ENCODE measurements at places on chromosomes 16 and 17.
A peak's percentile ranks its signal among the peaks of the same experiment; 100 is the strongest.

- no peak for DNase-seq
Measured at GRCh38 chr17:69450918-69451317, 36.4 kb downstream of the MAP2K6 start.

GRCh38 chr17:55931446-55931845 lies 180.6 kb downstream of the PCTP start:
- no peak for DNase-seq

GRCh38 chr16:30075503-30076275 lies at the start of gene PPP4C:
PPP4C (plus strand) TSS chr16:30075994; CDS start chr16:30076378, 384 bp downstream.
- DNase-seq, result peak; percentile 96

DNA sequence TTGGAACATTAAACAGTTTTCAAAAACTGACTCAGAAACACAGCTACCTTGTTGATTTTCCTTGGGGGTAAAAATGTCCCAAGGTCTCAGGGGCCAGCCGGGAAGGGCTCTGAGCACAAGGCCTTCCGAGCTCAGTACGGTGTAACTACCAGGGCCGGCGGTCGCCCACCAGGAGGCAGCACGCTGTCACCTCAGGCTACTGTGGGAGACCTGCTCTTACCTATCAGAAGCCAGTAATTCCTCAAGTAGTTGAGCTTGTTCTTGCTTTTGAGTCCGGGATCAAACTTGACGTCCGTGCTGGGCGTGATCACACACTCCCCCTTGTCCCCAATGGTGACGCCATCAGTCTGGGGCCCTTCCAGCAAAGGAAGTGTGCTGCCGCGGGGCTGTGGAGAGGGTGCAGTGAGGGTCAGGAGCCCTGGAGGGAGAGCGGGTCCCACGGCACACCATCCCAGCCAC lies 43.4 kb upstream of the ICAM2 start:
- DNase-seq, result peak; percentile 82

DNA sequence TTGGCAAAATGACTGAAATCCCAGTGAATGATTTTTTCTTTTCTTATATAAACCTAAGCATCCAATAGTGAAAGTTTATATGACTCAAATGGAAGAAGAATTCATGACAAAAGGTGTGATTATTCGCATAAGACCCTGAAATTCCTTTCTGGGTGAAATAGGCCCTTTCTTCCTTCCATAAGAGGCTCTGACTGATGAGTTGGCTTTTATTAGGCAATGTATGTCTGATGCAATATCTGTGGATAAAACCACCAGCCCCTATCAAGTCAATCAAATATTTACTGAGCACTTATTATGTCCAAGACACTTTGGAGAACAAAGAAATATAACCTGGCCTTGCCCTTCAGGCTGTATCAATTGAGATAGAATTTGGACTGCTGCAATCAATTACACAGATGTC lies 316.6 kb downstream of the CDH13 start:
- DNase-seq, result no peak

DNA sequence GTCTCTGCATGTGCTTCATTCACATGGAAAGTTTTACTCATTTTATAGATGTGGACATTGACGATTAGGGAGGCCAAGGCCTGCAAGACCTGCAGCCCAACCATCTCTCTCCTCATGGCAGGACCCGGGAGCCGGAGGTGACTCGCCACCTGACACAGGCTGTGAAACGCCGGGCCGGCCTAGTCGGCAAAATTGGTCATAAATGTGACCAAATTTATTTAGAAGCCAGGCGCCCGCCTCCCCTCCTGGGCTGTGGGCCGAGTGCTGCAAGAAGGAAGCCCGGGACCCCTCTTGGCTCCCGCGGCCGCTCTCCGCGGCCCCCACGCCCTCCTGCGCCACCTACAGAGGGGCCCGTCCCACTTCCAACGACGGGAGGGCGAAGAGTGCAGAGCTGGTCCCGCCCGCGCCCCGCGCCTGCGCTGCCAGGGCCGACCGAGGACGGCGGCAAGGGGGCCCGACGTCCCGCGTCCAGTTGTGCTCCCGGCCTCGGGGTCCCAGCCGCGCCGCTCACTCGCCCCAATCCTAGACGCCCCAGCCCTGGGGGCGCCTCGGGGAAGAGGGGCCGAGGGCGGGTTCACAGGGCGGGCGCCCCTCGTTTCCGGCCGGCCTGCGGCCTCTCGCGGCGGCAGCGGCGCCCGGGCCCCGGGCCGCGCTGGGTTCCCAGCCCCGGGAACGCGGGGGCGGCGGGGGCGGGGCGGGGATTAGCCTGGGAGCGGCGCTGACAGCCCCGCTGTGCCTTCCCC lies 47.5 kb downstream of the WNT3 start:
- DNase-seq, result peak; percentile 71

- no peak for DNase-seq
Measured at GRCh38 chr17:60481604-60482003, 44.4 kb downstream of the APPBP2 start.

DNA sequence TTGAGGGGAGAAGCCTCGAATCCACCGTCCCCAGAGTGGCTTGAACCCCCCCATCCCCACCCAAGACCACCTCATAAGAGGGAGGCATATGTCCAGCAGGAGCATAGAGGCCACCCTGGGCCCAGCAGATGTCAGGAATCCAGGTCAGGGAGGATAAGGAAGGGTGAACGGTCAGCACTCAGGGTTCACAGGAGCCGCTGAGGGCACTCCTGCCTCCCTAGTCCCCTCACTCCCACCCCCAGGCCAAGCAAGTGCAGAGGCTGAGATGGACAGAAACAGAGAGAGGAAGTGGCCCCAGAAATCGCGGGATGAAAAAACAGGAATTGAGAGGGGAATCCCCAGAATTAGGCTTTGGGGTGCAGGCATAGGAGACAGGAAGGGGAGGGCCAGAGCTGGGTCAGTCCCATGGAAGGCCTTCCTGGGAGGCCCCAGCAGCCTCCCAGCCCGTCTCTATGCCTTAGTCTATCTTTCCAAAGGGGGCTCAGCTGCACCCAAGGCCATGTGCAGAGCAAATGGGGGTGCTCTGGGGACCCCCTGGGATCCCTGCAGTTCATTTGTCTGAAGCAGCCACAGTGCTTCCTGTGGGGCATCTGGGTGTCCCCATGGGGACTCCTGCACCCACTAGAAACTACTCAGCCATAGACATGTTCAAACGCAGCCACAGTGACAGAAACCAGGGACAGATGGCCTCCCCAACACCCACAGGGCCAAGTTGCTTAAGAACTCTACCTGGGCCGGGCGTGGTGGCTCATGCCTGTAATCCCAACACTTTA lies 1.7 kb downstream of the CMTM3 start:
- no peak for DNase-seq

DNA sequence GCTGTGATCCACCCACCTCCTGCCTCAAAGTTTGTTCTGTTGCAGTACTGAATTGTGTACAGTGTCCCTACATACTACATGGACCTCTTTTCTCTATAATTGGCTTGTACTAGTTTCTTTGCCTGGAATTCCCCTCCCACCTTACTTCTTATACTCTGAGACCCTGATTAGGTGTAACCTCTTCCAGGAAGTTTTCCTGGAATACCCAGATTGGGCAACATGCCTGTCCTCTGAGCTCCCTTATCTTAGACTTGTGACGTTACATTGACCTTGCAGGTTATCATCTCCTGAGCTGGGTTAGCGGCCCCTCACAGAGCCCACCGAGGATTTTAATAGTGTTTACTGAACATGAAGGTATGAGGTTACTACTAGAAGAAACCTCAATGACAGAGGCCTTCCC lies 237.0 kb downstream of the ZNF423 start:
- no peak for DNase-seq

DNA sequence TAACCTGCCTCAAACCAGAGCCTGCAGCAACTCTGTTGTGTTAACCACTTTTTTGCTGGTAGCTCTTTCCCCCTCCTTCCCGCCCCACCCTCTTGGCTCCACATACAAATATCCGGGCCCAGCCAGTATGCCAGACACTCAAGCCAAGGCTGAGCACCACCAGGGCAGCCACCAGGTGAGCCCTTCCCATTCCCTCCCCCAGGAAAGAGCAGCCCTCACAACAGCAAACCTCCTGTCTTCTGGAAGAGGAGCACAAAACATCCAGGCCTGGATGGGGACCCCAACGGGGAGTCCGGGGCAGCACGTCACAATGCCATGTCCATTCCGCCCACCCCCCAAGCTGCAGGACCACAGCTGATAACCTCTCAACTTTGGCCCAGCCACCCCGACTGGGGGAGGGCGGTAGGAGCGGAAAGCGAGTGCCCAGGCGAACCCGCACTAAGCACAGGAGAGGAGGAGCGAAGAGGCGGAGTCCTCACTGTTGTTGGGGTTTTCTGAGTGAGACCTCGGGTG lies 757 bp downstream of the ORMDL3 start:
- DNase-seq, result peak; percentile 87

DNA sequence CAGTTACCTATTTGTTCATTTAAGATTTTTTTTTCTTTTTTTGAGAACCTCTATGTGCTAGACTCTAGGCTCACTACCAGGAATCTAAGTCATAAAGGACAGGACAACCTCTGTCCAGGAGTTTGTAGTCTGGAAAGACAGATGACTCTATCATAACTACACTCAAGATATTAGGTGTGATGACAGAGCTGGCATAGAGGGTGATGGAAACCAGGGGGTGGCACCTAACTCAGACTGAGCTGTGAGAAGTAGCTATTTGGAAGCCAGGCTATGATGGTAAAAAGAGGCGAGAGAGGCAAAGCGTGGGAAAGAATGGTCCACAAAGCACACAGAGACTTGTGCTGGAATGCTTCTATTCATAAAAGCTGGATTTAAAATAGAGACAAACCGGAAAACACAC lies 372.3 kb downstream of the SEC14L1 start:
- DNase-seq, result no peak

- DNase-seq, result no peak
Measured at GRCh38 chr16:85101956-85102630, 10.2 kb downstream of the CIBAR2 start.

DNA sequence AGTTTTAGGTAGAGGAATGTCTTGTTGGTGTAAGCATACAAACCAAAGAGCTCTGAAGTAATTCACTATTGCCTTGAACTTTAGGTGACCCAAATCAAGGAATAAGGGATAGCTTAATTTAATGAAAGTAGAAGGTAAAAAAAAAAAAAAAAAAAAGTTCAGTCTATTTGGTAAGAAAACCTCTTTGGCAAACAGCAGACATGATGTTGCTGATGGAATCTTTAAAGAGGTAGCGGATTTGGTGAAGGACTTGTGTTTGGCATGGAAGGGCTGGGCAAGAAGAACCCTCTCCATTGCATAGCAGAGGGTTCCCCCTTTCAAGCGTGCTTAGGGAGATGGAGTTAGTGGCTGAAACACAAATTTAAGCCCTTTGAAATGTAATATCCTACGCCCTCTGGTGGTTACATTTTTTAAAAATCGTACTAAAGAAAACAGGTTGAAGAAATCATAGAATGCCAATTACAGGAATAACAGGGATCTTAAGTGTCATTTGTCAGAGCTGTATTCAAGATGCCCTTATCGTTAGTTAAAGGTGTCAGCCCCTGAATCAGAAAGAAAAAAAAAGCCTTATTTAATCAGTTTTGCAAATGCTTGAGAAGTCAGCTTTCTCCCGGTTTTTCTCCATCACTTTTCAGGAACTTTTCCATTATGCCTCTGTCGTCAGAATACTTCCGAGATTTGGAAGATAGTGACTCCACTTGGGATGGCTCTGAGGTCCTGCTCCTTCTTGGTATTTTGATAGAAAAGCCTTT lies 383.1 kb downstream of the KCNJ2 start:
- DNase-seq, result no peak

DNA sequence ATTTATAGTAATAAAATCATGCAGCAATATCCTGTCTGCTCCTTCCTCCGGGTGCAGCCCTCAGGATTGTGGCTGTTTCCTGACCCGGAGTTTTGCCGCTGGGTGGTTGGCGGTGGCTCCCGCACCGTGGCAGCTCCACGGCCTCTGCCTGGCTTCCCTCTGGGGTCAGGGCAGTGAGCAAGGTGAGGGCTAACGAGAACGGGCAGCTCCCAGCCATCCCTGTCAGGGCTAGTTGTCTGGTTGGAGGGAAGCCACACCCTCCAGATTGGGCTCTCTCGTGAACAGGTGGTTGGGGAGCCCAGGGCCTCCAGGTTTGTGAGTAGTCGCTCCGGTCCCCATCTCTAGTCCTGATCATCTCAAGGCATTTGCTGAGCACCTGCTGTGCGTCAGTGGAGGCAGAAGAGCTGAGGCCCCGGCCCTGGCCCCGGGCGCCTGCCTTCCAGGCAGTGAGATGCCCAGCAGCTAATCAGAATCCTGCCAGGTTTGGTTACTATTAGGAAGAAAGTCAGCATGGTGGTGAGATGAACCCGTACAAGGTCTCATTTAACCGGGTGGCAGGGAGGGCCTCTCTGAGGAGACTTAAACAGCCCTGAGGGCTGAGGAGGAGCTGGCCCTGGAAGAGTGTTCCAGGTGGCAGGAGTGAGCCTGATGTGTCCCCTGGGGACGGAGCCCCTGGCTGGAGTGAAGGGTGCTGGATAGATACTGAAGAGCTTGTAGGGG lies 2.3 kb upstream of the NUDT16L1 start:
- DNase-seq, result no peak

DNA sequence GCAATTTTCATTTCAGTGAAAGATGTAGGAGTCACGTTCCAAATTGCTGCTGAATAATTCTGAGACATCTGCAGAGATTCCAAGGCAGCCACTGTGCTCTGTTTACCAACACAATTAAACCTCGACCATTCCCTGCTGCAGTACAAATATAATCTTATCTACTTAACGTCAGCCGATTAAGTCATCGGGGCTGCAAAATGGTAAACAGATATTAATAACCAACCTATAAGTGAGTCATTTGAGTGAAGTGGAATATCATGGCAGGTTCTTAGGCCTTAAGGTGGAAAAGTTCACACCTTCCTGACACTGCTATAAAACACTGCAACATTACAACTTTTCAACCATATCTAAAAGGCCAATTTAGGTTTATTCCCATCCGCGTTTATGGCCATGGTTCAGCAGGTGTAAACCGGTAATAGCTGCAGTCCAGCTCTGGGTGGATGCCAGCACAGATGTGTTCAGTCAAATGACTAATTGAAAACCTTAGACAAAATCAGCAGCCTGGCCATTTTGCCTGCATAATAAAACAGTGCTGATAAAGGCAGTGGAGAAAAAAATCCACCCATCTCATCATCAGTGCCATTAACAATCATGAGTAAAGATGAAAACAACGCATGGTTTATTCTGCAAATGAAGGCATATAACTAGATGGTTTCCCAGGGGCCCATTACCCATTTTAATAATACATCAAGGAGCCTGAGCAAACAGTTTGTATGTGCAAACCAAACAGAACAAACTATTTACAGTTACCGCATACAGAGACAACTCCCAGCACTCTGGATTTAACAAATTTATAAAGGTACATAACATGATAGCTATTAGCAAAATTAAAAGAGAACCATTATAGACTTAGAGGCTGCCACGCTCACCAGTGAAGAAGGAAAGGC lies 202.9 kb upstream of the IRX3 start:
- no peak for DNase-seq

DNA sequence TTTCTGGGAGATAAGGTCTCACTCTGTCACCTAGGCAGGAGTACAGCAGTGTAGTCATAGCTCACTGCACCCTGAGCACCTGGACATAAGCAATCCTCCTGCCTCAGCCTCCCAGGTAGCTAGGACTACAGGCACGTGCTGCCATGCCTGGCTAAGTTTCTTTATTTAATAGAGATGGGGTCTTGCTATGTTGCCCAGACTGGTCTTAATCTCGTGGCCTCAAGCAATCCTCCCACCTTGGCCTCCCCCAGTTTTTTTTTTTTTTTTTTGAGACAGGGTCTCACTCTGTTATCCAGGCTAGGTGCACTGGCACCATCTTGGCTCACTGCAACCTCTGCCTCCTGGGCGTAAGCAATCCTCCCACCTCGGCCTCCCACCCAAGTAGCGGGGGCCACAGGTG lies 21.1 kb downstream of the DDX19B start:
- DNase-seq, result peak; percentile 1

- DNase-seq, result no peak
Measured at GRCh38 chr17:75681289-75681688, 14.2 kb downstream of the SAP30BP start.

GRCh38 chr16:77840673-77841501 lies 52.5 kb downstream of the VAT1L start:
- no peak for DNase-seq

GRCh38 chr17:28612936-28613872 lies 781 bp downstream of the RSKR start:
- peak; percentile 73 for DNase-seq
